ENCODE measurements at places on chromosomes 3 and 15.

DNA sequence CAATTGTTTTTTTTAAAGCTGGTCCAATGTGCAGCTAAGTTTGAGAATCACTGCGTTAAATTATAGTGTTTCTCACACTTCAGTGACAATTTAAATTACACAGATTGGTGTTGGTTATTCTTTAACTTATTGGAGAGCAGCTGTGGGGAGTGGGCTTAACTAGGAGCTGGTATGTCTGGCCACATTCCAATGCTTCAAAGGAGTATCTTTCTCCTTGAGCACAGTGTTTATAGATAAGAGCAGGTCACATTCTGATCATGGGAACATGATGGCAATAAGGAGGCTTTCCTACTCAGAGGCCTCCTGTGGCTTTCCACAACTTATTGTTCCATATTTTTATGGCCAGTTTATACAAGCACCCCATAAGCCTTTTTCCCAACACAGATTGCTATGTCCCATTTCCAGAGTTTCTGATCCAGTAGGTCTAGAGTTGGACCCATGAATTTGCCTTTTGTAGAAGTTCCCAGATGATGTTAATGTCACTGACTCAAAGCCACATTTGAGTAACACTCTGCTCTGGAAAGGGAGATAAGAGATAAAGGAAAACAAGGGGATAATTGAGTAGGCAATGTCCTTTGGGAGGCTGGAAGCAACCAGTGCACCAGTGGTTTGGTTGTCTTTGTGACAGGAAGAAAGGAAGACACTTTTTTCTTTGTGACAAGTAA lies 33.0 kb upstream of the PLSCR4 start:
- DNase-seq: no peak

GRCh38 chr3:72036899-72037298 lies 252.0 kb upstream of the PROK2 start:
- DNase-seq: no peak

DNA sequence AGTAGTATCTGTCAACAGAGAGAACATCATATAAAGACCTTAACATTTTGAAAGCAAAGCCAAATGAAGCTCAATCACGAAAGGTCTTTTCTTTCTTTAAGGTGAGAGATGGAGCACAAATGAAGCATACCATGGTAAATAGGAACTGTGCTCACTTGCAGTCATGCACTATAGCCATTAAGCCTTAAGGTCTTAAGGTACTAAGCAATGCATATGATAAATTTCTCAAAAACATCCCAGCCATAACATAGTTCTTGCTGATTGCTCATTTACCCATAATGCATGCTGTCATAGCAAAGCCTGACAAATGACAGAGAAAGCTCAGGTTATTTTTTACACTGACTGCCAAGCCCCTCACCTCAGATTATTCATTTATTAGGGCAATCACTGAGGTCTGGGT lies 214.5 kb downstream of the MECOM start:
- DNase-seq: no peak

DNA sequence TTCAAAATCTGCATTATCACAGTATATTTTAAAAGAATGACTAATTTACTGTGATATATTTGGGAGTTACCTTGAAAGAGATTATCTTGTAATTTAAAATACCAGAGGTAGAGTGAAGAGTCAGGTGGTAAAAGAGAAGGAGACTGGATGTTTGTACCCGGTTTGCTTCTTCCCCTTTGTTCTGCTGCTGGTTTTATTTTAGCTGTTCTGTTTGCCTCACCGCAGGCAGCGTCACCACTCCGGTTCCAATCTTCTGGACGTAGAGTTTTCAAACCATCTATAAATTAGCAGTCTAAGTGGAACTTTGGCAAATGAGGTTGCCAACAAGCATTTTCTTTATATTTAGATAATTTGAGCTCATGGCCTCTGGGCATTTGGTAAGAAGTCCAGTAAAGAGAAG lies 38.2 kb downstream of the PPARG start:
- DNase-seq: no peak

- no peak for DNase-seq
Measured at GRCh38 chr3:112779558-112780480, 66.8 kb downstream of the CD200R1L start.

DNA sequence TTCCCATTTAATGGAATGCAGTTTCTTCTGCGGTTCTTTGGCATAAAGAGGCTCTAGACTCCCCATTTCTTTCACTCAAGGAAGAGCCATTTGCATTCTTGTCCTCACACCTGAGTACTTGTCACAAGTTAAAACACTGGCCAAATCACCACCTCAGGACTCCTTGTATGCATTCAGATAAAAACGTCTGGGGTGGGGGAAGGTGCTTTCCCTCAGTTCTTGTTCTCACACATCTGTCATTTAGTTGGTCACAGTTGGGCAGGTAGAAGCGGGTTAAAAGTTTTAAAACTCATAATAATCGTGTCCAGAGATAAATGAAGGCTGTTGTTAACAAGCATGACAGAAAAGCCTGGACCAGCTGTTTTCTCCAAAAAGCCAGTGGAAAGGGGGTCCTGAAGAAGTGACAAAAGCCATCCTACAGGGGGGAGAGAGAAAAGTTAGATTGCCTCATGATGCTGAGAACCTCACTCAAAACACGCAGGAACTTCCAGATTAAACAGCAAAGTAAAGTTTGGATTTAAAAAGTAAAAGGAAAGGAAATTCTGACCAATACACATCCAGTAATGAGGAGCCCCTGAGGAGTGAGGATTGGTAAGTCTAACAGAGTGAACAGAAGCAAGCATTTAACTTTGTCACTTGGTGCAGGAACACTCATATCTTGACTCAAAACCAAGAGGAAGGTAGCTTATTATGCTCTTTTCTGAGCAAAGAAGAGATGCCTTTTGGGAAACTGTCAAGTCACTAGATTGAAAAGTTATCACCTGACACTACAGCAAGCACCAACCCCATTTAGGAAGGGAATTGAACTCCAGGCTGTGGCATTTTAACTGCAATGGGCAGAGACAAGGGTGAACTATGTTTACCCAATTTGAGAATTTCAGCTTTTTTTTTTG lies 2.8 kb downstream of the BCL2L10 start:
- DNase-seq: no peak

GRCh38 chr15:101320501-101321052 lies 25.5 kb upstream of the SNRPA1 start:
- no peak for DNase-seq

DNA sequence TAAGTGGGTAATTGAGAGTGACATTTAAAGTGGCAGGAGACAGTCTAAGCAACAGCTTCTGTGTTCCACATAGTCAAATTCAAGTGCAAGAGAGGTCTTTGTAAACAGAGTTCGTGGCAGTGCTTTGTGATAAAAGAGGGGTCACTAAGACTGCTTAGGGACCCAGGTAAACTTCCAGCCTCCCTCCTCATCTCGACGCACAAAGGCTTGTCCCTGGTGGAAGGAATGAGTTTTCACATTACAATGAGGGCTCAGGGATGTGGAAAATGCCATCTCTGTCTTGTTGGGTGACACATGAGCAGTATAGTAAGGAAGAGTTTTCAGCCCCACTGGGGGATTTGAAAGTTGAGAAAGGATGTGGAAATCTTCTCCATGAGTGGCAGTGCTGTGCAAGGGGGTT lies 7.3 kb downstream of the GMNC start:
- DNase-seq: no peak

- DNase-seq: no peak
Measured at GRCh38 chr3:170840291-170840859, 29.6 kb downstream of the RPL22L1 start.

DNA sequence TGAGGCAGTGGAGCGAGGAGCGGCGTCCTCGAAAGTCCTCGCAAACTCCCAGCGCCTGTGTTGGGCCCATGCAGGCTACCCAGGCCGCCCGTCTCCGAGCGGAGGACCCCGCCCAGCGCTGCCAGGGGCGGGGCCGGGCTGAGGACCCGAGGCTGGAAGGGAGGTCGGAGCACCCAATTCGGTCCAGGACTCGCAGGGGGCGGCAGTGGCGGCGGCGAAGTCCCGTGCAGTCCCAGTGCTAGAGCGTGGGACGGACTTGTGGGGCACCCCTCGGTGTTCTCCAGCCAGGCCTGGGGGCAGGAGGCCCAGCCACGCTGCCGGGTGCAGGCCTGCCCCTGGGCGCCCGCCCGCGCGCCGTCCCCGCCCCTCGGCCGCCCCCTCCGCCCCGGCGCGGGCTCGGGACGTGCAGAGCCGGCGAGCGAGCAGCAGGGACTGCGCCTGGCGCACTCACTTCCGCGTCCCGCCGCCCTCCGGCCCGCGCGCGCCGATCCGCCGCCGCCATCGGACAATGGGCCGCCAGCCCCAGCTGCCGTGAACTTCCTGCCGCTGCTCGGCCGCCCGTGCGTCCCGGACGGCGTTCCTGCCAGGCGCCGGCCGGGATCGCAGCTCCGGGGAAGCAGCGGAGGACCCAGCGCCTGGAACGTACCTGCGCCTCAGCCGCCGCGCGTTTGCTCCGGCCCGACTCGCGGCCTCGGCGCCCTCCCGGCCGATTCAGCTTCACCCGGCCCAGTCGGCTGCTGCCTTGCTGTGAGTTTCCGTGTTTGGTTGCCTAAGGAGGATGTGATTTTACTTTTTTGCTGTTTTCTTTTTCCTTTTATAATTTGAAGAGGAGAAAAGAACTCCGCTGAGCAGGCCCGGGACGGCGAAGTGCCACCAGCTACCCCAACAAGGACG lies 596 bp upstream of the LIMD1 start:
- peak; percentile 44 for DNase-seq

- DNase-seq: no peak
Measured at GRCh38 chr3:36908647-36909180, 36.1 kb downstream of the TRANK1 start.

- no peak for DNase-seq
Measured at GRCh38 chr3:9820946-9821345, 10.9 kb downstream of the TTLL3 start.

DNA sequence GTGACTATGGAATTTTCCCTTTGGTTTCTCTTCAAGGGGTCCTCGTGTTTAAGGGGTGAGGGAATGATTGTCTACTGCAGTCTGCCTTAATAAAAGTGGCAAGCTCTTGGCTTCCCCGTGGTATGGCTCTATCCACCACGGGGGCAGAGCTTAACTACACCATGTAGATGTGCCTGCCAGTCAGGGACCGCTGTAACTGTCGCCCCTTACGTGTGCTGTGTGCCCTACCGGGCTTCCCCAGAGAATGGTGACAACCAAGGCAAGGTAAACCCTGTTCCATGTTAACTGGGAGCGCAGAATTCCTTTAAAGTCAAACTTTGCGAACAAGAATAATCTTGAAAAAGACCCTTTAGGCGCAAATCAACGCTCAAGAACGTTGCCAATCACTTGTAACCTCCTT lies 966 bp upstream of the C3orf80 start:
- DNase-seq: no peak

- peak; percentile 52 for DNase-seq
Measured at GRCh38 chr3:136960838-136961836, 3.4 kb downstream of the IL20RB start.

DNA sequence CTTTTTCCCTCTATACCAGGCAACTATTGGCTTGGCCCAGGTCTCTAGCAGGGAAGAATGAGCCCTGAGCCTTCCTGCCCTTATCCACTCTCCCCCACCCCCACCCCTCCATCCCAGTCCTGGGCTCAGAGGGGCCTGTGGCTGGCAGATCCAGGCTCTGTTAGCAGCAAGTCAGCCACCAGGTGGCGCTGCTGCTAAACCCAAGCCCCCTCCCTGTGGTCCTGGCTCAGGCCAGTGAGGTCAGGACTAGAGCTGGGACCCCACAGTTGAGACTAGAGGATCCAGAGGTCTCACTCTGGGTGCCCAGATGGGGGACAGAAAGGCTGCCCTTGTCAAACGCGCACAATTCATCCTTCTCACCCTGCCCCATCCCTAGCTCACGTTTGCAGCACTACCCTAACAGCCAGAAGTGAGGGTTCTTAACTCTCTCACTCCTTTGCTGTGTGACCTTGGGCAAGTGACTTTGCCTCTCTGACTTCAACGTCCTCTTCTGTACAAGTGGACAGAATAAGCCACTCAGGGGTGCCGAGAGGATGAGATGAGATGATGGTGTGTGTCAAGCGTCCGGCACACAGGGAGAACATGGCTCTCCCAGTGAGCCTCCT lies 46.8 kb upstream of the SLC6A1 start:
- no peak for DNase-seq

DNA sequence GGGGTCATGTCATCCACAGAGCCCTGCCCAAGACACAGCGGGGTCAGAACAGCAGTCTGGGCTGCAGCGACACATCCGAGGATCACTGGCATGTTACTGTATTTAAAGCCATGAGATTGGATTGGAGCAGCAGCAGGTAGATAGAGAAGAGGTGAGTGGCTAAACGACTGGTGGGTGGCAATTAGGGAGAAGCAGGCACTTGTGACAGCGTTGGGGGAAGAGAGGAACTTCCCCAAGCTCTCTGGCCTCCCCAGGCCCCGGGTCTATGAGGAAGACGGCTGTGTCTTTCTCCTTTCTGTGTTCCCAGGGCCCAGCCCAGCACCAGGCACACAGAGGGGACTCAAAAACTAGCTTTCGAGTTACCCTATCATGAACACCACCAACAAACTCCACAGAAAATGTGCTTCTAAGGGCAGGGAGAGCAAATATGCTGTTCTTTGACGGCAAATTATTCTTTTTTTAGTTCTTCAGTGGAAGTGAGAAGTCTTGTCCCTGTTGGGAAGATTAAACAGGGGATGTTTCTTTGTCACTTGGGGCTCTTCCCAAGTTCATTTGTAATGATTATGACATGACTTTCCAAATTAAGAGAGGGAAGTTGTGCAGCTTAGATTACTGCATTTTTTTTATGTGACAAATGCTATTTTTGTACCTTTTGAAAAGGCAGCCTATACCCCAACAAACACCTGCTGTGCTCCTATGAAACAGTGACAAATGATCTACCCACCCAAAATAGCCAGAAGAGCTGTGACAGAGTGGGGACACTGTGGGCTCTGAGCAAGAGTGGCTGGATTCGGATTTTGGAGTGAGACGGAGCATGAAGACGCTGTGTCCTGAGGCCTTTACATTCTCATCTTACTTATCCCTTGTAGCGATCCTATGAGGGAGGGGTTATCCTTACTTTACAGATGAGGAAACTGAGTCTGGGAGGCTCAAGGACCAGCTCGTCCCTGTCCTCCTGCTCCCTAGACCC lies 7.2 kb upstream of the SYNM start:
- no peak for DNase-seq

- DNase-seq: no peak
Measured at GRCh38 chr3:66394753-66395249, 106.0 kb downstream of the LRIG1 start.

- DNase-seq: no peak
Measured at GRCh38 chr3:29279286-29279685, 1.6 kb upstream of the RBMS3 start.

- no peak for DNase-seq
Measured at GRCh38 chr15:77384589-77385359, 35.1 kb downstream of the PEAK1 start.

GRCh38 chr3:51777985-51778384 lies 1.1 kb downstream of the IQCF6 start:
- no peak for DNase-seq

DNA sequence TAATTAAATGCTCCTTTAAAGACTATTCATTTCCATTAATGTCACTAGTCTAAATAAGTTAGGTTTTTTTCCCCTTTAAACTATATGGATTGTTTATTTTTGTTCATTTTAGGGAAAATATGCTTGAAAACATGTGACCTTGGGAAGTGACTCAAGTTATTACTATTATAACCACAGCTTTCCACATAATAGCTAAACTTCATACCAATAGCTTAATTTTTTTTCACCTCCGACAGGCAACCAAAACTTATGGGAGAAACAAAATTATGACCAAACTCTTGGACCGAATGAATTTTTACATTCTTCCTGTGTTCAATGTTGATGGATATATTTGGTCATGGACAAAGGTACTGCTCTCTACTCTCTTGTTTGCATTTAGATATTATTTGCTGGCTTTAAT lies 16.2 kb downstream of the CPA3 start:
- no peak for DNase-seq

- no peak for DNase-seq
Measured at GRCh38 chr3:123595396-123596180, 10.7 kb upstream of the HACD2 start.

- no peak for DNase-seq
Measured at GRCh38 chr15:88735212-88735611, 68.0 kb upstream of the ACAN start.
